ENCODE measurements at places on chromosomes 11 and 22. TPM values are rescaled to one million over a fixed set of nuclear protein-coding genes. Genes with fewer than 3 reads are reported as not detected.

Gene RASSF10
- total RNA-seq: 6.0 TPM

DNA sequence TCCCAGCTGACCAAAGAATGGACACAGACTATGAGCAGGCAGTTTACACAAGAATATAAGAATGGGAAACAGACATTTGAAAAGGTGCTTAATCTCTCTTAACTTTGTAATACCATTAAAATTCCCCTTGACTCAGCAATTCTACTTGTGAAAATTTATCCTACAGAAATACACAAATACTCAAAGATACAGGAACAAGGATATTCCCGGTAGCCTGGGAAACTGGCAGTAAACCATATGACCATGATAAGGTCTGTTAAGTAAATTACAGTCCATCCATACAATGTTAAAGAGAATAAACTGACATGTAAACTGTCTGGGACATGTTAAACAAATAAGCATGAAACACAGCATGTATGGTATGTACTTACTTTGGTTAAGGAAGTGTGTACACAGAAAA, 8.7 kb upstream of the MTFP1 start:
- no peak for DNase-seq

DNA sequence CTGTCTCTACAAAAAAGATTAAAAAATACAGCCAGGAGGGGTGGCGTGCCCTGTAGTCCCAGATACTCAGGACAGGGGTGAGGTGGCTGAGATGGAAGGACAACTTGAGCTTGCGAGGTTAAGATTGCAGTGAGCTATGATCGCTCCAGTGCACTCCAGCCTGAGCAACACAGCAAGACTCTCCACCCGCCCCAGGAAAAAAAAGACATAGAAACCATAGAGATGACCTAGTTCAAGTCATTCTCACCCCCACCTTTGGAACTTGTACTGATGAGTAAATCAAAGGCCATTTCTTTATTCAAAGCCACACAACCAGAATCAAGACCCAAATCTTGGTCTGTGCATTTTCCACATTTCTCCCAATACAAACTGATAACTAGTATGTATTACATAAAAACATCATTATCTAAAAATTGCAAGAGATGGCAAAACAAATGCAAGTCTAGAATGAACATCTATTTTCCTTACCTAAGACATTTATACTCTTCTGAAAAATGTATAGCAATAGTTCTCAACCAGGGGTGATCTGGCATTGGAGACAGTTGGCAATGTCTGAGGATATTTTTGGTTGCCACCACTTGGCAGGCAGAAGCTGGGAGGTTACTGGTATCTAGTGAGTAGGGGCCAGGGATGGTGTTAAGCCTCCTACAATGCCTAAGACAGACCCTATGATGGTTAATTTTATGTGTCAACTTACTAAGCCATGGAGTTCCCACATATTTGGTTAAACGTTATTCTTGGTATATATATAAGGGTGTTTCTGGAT, 34.6 kb downstream of the LGR4 start:
- no peak for DNase-seq

DNA sequence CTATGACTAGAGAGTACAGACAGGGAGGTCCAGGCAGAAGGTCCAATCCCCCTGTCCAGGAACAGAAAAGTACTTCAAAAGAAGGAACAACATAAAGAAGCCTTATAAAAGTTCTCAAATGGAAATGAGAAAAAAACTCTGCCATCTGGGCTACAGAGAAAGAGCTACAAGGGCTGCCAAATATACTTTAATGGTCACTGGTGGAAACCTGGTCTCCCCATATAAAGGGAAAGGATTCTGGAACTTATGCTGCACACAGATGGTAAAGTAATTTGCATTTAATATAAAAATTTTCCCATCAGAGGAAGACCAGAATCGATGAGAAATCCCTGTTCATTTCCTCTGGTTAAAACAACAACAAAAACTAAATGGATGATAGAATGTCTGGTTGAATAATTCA, 119.4 kb upstream of the MTMR2 start:
- DNase-seq: no peak

DNA sequence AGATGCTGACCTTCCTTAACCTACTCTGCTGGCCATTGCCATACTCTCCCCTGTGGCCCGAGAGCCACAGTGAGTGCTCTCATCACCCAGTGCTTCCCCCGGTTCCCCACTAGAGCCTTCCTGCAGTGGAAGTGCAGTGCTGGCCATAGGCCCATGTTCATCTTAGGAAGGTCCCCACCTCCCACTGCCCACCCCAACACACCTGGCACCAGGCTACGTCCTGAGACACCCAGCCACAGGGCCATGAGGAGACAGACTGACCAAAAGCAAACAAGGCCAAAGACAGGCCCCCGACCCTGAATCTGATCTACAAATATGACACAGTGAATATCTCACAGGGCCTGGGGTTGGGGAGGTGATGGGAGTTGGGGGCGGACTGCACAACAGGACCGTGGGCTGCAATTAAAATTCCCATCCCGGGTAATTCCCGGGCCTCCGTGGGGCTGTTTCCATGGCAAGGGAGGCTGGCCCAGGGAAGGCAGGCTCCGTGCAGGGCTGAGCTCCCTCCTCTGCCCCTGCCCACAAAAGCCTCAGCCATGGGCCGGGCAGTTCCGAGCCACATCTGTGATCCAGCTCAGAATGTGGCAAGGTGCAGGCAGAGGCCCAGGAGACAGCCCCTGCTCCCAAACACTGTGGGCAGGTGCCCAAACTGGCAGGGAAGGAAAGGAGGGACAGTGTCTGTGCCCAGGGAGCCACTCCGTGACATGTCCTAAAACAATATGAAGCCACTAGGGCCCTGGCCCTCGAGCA, 5.1 kb upstream of the CHST1 start:
- no peak for DNase-seq

Gene PGM2L1
- 15.1 TPM for total RNA-seq

DNA sequence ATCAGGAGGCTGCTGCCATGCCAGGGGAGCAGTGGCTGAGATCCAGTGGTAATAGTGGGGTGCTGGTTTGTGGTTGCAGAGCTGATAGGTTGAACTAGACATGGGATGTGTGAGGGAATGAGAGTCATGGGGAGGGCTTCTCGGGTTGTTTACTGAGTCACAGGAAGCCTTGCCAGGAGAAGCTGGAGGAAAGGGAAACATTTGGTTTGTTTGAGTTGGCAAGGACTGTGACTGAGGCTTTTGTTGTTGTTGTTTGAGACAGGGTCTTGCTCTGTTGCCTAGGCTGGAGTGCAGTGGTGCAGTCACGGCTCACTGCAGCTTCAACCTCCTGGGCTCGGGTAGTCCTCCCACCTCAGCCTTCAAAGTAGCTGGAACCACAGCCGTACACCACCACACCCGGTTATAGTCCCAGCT, 49.3 kb downstream of the CABIN1 start:
- DNase-seq: no peak

- DNase-seq: no peak
Measured at GRCh38 chr11:70174547-70175235, 28.4 kb upstream of the FADD start.

Gene PARVA
- total RNA-seq: 40.0 TPM

GRCh38 chr11:3177931-3178330, 12.8 kb upstream of the OSBPL5 start:
- DNase-seq: no peak

Gene TMEM191C
- 2.1 TPM for total RNA-seq

GRCh38 chr22:16847271-16847670, 22.1 kb upstream of the XKR3 start:
- no peak for DNase-seq

DNA sequence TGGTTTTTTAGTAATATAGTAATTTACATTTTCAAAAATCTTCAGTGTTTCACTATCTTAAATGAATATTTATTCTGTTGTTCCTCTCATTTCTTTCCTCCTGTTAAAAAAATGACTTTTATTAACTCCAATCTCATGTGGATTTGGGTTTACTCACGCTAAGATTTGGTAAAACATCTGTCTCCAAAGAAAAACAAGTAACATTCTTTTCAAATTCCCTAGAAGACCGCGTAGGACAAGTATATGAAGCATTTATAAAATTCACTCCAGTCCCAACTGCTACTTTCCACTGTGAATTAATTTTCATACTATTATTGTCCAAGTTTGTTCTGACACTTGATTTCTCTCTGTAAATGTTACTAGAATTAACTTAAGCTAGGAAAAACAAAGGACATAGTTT, 26.2 kb downstream of the SBF2 start:
- no peak for DNase-seq

Gene RASD2
- not detected for total RNA-seq

DNA sequence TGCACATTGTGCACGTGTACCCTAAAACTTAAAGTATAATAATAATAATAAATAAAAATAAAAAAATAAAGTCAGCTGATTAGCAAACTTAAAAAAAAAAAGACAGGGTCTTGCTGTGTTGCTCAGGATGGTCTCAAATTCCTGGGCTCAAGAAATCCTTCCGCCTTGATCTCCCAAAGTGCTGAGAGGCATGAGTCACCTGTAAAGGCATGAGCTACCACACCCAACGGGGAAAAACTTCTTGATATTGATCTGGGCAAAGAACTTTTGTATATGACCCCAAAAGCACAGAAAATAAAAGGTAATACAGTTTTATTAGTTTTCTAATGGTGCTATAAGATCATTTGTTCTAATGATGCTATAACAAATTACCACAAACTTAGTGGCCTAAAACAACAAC, 46.1 kb downstream of the ENTHD1 start:
- DNase-seq: no peak

DNA sequence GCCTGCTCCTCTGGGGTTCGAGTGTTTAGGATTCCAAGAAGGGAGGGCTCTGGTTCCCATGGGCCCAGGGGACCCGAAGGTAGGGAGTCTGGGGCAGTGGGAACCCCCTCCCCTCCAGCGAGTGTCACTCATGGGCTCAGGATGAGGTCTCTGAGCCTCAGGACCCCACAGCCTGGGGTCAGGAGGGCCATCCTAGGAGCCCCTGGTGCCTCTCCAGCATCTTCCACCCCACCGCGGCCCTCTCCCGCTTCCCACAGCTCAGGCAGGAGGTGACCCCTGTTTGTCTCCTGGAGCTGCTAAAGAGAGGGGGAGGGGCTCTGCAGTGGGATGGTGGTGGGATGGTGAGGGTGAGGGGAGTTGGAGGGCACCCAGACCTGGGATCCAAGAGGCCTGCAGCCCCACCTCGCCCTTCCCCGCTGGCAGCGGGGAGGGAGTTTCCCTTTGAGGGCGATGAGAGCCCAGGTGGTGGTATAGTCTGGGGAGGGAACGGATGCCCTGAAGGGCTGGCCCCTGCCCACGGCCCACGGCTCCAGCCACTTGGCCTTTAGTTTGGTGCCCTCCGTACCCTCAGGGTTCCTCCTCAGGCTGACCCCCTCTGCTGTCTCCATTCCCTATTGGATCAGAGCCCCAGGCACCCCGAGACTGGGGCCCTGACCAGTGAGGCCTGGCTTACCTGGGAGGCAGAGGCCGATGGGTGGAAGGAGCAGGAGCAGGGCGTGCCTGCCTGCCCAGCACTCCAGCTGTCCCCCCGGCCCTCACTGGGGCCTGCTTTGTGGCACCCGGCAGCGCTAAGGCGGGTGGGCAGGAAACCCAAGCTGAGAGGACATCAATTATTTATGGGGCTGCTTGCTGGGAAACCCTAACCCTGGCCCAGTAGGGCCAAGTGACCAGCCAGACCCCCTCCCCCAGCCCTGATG, 1.1 kb upstream of the CABP4 start:
- no peak for DNase-seq

Gene OR4C46
- not detected for total RNA-seq

DNA sequence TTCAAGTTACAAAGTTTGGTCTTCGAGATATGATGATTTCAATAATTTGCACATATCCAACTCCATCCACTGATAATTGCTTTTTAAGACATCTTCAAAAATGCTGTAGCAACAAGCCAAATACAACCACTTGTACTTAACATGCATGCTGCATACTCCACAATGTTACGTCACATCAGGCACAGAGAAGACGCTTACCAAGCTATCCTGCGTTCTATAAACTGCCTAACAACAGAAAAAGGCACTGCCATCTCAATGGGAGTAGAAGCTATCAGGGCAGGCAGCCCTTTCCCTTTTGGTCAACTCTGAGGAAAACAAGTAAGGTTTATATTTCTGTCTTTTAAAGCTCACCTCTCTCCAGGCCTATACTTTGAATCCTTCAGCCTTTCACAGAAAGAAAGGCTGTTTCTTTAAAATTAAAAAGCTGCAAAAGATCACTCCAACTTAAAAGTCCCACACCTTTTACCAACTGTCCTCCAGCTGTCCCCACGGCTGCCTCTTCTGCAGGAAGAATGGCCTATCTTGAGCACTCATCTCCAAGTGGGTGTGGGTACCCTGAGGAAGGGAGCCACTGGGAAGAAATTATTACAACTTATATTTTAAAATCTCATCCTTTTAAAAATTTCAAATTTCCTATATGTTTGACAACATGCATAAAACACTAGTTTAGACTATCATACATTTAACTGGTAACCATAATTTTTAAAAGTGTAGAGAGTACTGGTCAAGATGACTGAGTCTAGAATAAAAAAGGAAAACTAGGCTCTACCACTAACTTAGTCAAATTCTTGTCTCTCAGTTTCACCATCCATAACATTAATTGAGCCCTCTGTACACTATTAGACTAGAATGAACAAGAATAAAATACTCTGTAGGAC, 14.5 kb downstream of the PHF21A start:
- DNase-seq: no peak

GRCh38 chr11:96272529-96273222, 70.3 kb downstream of the MAML2 start:
- no peak for DNase-seq

Gene MMP20
- total RNA-seq: not detected

DNA sequence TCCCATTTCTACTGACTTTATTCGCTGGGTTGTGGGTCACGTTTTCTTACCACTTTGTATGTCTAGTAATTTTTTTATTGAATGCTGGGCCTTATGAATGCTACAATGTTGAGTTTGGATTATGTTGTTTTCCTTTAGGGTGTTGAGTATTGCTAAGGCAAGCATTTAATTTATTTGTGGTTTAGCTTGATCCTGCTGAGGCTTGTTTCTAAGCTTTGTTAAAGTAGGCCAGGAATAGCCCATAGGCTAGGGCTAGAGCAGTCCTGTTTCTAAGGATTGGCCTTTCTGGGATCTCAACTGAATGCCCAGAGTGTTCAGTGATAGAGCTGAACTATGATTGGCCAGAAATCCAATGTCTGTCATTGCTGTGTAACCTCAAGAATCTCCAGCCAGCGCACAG, 56.1 kb upstream of the LDLRAD3 start:
- no peak for DNase-seq

Gene CALCB
- total RNA-seq: not detected

- no peak for DNase-seq
Measured at GRCh38 chr22:30240541-30241417, 5.8 kb downstream of the LIF start.

Gene THY1
- 75.4 TPM for total RNA-seq

Data from neural crest cell (in vitro differentiated cells).